Left renal cortex interstitium (tissue), 4 donors: ENCODE measurements at places on chromosomes 1 and 21.
A peak's percentile ranks its signal among the peaks of the same experiment; 100 is the strongest.

DNA sequence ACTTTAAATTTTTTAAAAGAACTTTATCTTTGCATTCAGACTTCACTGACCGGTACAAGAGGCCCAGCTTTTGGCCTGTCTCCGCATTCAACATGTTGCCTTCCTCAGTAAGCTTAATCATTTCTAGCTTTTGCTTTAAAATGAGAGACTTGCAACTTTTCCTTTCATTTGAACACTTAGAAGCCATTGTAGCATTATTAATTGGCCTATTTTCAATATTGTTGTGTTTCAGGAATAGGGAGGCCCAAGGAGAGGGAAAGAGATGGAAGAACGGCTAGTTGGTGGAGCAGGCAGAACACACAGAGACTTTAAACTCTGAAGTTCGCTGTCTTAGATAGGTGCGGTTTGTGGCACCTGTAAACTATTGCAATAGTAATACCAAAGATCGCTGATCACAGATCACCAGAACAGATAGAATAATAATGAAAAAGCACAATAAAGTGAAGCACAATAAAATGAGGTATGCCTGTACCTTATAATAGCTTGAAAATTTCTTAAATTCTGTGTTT is 31.4 kb downstream of the RABGAP1L start:
- no peak for DNase-seq

GRCh38 chr1:10687251-10687651 is 109.2 kb downstream of the CASZ1 start:
- DNase-seq, result no peak

DNA sequence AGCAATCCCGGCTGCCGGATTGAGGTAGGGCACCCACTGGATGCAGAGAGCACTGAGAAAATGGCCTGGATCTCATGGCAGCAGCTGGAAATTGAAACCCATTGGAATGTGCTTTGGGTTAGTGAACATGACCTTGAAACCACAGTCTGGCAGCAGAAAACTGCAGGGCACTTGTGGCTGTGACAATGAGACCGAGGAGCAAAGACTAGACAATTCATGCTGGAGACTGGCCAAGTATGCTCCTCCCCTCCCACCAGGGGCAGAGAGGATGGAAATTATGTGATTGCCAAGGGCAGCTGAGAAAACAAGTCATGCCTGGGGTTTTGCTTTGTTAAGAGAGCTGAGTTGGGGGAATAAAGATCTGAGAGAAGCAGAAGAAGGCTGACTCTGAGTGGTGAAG is 60.7 kb downstream of the ZNF697 start:
- peak; percentile 57 for DNase-seq

GRCh38 chr21:18178509-18178908 is 66.1 kb upstream of the CHODL start:
- no peak for DNase-seq

GRCh38 chr1:71843012-71843411 is 439.3 kb downstream of the NEGR1 start:
- no peak for DNase-seq

- DNase-seq, result no peak
Measured at GRCh38 chr1:46492269-46492853, 2.7 kb downstream of the DMBX1 start.

DNA sequence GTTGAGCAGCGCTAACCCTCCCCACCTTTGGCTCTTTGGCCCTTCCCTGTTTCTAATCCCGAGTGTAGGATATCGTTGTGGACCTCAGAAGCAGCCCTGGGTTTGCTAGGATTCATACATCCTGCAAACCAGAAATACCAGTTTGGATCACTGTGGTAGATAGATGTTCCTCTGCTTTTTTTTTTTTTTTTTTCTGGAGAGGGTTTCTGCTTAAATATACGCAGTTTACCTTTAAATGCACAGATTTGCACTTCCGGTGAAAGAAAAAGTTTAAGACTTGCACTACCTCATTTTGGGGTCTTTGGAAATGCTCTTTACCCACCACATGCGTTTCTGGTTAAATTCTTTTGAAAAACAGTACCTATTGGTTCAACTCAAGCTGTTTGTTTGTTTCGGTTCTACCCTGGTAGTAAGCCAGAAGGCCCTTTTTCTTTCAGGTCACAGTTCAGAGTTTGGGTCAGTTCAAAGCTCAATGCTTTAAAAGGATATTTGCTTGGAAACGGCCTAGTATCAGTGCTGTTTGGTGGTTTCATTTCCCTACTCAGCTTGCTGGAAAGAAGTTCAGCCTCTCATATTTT is 908 bp downstream of the DDI2 start:
- DNase-seq, result no peak

GRCh38 chr1:25022361-25023189 is 92.5 kb upstream of the RUNX3 start:
- DNase-seq, result no peak

GRCh38 chr1:97047421-97047793 is 325.8 kb downstream of the PTBP2 start:
- DNase-seq, result no peak

DNA sequence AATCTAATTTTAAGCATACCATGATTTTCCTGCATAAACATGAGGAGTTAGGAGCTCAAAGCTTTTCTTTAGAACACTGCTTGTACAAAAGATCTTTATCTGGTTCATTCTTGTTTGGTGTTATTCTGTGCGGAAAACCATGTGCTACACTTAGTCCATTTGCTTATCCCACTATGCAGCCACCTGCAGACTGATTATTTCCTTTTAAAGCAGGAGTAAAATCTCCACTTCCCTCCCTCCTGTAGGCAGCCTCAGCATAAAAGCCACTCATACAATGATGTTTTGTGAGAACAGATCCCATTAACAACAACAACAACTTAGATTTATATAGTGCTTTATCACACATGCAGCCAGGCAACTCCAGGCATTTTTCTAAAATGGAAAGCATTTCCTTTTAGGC is 355.3 kb upstream of the NEGR1 start:
- no peak for DNase-seq

GRCh38 chr1:96362623-96363022 is 359.0 kb upstream of the PTBP2 start:
- no peak for DNase-seq

DNA sequence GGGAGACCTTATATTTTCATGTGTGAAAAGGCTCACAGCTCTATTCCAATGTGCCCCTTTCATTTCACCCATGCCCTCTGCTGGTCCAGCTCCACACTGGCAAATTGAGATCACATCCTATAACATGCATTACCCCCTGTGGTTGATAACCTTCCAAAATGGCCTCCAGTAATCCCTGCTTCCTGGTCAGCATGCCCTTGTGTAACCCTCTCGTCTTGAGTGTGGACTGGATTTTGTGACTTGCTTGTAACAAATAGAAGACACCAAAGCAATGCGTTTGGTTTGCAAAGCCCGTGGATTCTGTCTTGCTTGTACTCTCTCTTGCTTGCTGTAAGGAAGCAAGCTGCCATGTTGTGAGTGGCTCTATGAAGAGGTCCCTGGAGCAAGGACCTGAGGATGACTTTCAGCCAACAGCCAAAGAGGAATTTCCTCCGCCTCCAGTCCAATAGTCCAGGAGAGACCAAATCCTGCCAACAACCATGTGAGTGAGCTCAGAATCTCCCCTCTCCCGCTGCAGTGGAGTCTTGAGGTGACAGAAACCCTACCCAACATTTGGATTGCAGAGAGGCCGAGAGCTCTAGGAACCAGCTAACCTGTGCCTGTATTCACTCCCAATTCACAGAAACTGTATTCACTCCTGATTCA is 17.4 kb downstream of the KCNA10 start:
- DNase-seq, result no peak

- DNase-seq, result no peak
Measured at GRCh38 chr1:225849925-225850324, 32.3 kb downstream of the TMEM63A start.

DNA sequence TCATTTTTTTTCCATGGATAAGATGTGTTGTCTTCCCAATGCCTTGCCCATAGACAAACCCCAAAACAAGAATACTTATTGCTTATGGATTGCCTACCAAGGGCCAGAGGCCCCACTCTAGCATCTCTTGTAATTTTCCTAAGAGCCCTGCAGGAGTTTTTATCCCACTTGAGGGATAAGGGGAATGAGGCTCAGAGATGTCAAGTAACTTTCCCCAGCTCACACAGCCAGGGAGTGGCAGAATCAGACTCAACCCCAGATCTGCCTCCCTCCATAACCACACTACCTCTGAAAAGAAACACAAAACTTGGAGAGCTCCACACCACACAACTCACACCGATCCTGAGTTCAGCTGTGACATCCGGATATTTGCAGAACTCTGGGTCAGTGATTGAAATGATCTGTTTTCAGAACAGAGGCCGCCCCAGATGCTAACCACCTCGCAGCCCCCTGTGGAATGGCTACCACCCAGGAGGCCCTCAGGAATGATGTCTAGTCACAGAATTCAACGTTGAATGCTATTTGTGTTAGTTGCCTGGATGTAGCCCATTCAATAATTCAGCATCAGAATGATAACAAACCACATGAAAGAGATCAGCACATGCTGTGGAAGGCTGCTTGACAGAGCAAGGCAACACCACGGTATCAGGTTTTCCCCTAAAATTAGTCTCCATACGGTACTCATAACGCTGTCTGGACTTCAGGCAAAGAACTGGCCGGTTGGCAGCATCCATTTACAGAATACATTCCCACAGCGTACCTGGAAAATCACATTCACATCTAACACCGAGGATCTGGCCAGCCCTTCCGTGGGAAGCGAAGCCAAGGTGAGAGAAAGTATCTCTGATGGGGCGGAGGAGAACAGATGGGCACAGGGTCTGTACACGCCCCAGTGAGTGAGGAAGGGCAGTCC is 231.9 kb downstream of the TOMM20 start:
- no peak for DNase-seq

DNA sequence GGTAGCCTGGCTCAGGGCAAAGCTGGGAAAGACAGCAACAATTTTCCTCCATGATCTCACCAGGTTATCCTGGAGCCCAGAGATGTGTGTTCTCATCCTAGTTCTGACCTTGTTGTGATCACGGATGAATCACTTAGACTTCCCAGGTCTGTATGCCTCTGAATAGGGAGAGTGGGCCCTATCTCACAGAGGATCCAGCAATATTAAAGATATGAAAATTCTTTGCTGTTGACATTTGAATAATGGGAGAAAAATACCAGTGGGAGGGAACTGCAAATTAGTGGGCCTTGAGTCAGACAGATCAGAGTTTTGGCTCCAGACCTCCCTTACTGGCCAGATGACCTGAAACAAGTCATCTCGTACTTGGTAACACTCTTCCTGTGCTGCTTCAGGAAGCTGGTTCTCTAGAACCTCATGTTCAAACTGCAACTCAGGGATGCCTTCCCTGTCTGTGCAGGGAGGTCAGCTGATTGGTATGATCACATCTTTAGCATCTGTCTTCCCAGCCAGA is 32.8 kb upstream of the RNF19B start:
- DNase-seq, result no peak

GRCh38 chr1:153626904-153627714 is at the start of gene S100A13:
S100A13 (minus strand) TSS chr1:153627505; CDS start chr1:153626472, 1,033 bp downstream.
- no peak for DNase-seq

- DNase-seq, result no peak
Measured at GRCh38 chr21:43767984-43768867, 7.9 kb downstream of the CSTB start.

DNA sequence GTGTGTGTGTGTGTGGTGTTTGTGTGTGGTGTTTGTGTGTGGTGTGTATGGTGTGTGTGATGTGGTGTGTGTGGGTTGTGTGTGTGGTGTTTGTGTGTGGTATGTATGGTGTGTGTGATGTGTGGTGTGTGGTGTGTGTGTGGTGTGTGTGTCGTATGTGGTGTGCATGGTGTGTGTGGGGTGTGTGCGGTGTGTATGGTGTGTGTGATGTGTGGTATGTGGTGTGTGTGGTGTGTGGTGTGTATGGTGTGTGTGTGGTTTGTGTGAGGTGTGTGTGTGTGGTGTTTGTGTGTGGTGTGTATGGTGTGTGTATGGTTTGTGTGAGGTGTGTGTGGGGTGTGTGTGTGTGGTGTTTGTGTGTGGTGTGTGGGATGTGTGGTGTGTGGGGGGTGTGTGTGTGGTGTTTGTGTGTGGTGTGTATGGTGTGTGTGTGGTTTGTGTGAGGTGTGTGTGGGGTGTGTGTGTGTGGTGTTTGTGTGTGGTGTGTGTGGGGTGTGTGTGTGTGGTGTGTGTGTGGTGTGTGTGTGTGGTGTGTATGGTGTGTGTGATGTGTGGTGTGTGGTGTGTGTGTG is 106.2 kb upstream of the ADAR start:
- DNase-seq, result no peak

GRCh38 chr1:30780409-30780808 is 22.8 kb upstream of the LAPTM5 start:
- DNase-seq, result no peak

DNA sequence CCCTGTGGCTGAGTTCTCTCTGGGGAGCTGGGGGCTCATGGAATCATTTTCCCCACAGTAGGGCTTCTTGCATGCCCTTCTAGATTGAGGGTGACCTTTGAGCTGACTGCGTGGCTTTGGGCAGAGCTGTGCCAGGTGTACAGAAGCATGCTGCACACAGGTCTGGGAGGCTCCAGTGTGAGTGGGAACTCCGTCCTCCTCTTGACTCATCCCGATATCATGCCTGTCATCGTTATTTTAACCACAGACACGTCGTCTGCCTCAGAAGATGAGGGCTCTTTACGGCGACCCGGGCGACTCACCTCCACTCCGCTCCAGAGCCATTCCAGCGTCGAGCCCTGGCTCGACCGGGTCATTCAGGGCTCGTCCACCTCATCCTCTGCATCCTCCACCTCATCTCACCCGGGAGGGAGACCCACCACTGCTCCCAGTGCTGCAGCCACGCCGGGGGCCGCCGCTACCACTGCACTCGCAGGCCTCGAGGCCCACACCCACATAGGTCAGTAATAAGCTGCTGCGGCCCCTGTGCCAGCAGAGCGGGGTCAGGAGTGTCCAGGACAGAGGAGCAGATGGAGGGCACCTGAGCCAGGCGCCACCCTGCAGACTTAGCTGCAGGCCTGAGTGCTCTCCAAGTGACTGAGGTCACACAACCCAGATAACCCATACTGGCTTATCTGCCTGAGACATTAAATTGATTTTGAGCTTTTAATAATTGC is 39.8 kb downstream of the DIP2A start:
- no peak for DNase-seq

DNA sequence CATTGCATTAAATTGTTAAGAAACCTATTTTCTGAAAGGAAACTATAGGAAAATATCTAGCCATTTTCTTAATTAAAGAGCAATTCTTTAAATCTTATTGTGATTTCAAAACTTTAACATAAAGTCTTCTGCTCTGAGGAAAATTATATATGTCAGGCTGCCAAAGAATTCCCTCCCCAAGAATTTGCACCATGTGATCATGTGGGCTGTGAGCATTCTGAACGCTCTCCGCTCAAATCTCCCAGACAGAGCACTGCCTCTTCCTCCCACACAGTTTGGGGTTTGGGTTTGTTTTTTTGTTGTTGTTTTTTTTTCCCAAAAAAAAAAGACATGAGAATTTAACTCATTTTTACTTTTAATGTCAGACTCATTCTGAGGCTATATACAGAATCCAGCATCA is 155.9 kb upstream of the PALMD start:
- no peak for DNase-seq

DNA sequence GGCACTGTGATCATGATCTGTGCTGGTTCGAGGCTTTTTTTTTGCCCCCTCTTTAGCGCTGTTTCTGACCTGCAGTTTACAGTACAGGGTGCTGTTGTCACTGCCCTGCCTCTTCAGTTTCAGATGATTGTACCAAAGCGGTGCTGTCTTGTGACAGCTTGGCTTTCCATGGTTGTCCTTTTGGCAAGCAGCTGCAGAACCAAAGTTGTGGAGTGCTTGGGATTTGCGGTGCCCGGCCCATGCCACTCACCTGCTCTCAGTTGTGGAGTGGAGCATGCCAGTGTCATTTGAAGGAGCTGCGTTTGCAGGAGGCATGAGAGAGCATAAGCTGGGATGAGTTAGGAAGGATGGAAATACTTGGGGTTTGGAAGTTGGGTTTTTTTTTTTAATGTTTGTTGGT is 48.4 kb downstream of the DOP1B start:
- no peak for DNase-seq
